PC-9 (cell line): ENCODE measurements at places on chromosomes 11 and 22.

- DNase-seq = no peak
Observed at GRCh38 chr11:67491276-67492068, 8.6 kb downstream of the AIP start.

DNA sequence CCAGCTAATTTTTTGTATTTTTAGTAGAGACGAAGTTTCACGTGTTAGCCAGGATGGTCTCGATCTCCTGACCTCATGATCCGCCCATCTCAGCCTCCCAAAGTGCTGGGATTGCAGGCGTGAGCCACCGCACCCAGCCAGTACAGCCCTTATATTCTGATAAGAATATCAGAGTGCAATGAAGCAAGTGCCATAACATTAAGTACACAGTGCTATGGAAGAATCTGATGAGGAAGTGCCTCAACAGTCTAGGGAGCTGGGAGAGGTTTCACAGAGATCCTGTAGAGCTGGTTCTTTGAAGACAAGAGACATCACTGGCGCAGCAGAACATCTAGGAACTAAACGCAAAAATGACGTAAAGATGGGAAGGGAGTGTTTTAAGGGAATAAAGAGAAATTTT is 2.1 kb downstream of the RTCB start:
- DNase-seq = no peak

- DNase-seq = no peak
Observed at GRCh38 chr11:131737357-131737756, 366.9 kb downstream of the NTM start.

DNA sequence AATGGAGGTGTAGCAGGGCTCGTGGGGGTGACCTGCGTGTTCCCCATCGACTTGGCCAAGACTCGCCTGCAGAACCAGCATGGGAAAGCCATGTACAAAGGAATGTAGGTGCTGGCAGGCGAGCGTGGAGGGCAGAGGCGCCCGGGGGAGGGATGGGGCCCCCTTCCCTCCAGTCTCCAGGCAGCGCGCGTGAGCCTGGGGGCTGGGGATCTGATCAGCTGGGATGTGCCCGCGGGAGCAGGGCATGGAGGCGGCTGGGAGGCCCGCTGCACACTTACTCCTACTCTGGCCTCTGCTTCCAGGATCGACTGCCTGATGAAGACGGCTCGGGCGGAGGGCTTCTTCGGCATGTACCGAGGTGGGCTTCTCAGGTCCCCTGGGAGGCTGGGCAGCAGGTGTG is 17.8 kb downstream of the SLC25A18 start:
- DNase-seq = no peak

DNA sequence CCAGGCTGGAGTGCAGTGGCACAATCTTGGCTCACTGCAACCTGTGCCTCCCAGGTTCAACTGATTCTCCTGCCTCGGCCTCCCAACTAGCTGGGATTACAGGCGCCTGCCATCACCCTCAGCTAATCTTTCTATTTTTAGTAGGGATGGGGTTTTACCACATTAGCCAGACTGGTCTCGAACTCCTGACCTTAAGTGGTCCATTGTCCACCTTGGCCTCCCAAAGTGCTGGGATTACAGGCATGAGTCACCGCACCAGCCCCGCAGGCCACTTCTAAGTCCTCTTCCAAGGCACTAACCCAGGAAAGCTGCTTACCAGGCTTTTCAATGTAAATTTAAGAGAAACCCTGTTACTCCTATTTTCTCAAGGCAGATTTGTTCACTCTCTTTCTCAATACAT is 50.4 kb downstream of the DENND5A start:
- DNase-seq = no peak
